ENCODE measurements at places on chromosomes 2 and 18.
A peak's percentile ranks its signal among the peaks of the same experiment; 100 is the strongest.

- no peak for DNase-seq
These were observed 47.6 kb downstream of the HNRNPLL start for GRCh38 chr2:38554973-38555595.

- no peak for DNase-seq
These were observed 385.1 kb upstream of the POU3F3 start for GRCh38 chr2:104468846-104469245.

- no peak for DNase-seq
These were observed 9.4 kb upstream of the GBX2 start for GRCh38 chr2:236177604-236177966.

DNA sequence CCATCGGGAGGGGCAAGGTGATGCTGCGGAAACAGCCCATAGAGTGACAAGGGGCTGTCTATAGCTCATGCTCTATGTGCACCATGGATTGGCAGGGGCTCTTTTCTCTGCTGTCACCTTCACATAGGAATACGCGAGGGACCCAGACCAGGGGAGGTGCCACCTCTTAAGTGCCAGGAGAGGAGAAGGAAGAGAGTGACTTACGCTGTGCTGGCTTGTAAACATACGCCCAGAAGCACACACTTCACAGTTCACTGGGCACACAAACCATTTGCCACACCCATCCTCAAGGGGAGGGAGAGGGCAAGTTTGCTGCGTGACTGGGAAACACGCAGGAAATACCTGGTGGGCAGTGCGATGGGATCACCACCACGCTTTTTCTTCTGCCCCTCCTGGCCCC, 65.1 kb upstream of the GPR45 start:
- DNase-seq: no peak

GRCh38 chr18:58125183-58125582, 81.2 kb downstream of the NEDD4L start:
- DNase-seq: no peak

DNA sequence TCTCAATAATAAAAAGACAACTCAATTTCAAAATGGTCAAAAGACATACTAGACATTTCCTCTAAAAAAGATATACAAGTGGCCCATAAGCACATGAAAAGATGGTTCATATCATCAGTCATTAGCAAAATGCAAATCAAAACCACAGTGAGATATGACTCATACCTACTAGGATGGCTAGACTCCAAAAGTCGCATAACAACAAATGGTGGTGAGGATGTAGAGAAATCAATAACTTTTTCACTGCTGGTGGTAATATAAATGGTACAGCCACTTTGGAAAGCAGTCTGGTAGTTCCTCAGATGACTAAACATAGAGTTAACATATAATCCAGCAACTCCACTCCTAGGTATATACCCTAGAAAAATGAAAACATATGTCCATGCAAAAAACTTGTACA, 242.3 kb upstream of the NOL4 start:
- no peak for DNase-seq

DNA sequence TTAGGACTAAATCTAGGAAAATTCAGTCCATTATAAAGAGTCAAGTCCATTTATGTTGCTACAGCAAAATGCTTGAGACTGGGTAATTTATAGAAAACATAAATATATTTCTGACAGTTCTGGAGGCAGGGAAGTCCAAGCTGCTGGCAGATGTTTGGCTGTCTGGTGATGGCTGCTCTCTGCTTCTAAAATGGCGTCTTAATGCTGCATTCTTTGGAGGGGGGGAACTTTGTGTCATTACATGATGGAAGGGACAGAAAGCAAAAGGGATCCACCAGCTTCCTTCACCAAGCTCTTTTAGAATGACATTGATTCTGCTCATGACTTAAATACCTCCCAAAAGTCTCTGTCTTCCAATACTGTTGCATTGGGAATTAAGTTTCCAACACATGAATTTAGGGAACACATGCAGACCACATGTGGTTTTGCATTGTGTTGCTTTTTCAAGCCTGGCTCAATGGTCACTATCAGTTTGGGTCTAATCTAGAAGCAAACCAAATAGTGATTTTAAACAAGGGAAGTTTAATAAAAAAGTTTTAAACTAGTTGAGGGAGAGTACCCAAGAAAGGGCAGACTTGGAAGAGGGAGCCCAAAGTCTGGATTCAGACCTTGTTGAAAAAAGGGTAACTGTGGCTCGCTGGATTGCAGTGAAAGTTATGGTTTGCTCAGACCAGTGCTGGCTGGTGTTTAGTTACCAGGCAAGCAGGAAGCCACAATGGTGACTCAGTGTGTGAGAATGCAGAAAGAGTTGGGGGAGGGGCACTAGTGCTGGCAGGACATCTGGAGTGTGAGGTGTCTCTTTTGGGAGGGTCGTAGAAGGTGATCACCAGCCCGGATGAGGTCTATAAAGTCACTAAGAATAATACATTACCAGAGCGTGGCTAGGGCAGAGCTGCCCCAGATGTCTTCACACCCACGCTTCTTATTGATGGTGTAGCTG, 30.8 kb downstream of the C18orf54 start:
- peak; percentile 40 for DNase-seq

GRCh38 chr2:137672989-137673552, 291.2 kb upstream of the HNMT start:
- no peak for DNase-seq

DNA sequence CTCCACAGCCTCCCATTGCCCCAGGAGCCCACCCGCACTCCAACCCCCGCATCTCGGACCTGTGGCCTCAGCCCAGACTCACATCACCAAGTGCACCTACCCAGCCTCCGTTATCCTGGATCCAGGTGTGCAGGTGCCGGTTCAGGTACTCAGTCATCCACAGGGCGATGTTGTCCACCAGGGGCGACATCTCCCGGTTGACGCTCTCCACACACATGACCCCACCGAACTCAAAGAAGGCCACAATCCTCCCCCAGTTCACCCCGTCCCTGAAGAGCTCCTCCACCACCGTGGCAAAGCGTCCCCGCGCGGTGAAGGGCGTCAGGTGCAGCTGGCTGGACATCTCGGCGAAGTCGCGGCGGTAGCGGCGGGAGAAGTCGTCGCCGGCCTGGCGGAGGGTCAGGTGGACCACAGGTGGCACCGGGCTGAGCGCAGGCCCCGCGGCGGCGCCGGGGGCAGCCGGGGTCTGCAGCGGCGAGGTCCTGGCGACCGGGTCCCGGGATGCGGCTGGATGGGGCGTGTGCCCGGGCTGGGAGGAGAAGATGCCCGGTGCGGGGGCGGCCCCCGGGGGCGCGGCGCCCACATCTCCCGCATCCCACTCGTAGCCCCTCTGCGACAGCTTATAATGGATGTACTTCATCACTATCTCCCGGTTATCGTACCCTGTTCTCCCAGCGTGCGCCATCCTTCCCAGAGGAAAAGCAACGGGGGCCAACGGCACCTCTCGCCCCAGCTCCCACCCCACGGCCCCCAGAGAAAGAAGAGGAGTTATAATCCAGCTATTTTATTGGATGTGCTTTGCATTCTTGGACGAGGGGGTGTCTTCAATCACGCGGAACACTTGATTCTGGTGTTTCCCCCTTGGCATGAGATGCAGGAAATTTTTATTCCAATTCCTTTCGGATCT, 1.3 kb downstream of the BCL2 start:
- DNase-seq: peak; percentile 67

DNA sequence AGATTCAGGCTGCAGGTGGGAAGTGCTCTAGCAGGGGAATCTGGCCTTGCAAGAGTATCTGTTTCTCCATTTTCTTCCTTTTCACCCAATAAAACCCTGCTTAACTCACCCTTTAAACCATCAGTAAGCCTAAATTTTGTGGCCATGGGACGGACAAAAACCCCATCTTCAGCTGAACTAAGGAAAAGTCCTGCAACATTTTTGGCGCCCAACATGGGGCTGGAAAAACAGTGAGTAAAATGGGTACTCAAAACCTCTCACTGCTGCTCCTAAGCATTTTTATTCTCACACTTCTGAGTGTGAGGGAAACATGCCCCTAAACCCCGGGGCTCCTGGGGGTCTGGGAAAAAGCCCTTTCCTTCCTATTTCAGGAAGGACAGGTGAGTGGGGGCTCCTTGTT, 414.3 kb downstream of the ZNF804A start:
- no peak for DNase-seq

DNA sequence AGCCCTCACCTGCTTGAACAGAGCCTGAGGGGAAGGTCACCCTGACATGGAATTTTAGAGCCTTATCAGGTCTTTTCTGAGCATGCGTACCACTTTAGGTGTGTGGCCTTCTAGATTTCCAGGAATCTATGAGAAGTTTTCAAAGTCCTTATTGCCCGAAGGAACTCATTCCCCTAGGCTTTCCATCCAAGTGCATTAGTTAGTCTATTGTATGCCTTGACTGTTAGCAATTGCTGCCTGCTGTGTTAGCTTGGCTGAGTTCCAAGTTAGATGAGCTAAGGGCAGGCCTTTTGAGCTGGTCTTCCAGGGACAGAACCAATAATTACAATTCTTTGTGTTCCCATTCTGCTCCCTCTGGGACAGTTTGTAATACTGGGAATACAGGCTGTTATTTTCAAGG, 30.8 kb upstream of the PUM2 start:
- DNase-seq: no peak

DNA sequence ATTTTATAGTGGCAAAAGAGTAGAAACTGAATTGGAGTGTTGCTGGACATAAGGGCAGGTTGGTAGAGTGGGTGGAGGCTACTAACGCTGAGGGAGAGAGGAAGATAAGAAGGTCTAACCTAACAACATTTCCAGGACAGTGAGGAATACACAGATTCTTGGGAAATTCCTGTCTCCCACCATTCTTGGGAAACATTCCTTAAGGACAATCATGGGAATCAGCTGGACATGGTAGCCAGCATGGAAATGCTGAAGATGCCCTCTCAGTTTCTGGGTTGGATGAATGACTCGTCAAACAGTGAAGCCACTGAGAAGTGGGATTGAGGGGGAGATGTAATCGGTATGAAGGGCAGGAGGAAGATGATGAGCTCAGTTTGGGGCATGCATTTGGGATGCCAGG, 265.4 kb downstream of the AFF3 start:
- DNase-seq: no peak

- DNase-seq: no peak
These were observed 12.9 kb downstream of the IGFBP2 start for GRCh38 chr2:216646116-216646515.

DNA sequence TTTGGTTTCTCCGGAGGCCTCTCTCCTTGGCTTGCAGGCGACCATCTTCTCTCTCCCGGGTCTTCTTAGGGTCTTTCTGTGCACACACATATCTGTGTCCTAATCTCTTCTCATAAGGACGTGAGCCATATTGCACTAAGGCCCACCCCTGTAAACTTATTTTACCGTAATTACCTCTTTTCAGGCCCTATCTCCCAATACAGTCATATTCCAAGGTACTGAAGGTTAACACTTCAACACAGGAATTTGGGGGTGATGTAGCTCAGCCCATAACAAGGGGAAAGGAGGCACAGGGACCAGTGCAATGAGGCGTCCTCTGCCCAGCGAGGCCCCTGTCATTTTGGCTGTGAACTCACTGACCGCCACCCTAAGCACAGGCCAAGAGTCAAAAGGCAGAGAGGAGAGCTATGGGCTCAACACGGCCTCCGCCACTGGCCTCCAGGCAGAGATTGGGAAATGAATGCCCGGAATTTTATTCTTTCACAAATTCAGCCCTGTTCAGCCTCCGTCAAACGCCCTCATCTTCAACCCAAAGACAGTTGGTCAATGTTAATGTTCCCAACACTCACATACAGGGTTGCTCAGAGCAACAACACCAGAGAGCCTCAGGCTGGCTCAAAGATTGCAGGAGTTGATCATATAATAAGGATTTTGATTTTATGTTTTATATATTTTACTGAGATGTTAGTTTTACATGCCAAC, 15.9 kb upstream of the NMUR1 start:
- peak; percentile 57 for DNase-seq

- no peak for DNase-seq
These were observed 447.8 kb upstream of the SPHKAP start for GRCh38 chr2:228629251-228629650.

- DNase-seq: no peak
These were observed 287.9 kb upstream of the HNMT start for GRCh38 chr2:137676346-137676745.

- no peak for DNase-seq
These were observed 416.3 kb downstream of the LRP1B start for GRCh38 chr2:141714496-141714895.

DNA sequence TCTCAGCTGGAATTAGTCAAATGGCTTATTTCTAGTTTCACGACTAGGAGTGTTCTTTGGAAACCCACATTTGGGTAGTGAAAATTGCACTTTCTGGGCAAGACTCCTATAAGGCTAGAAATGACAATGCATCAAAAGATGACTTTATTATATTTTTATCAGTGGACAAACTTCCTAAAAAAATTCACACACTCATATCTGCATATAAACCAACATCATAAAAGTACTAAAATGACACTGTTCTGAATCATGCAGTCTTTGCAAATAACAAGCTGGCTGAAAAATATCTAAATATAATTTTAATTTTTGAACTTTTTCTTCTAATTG, 17.6 kb downstream of the MXD1 start:
- no peak for DNase-seq

GRCh38 chr2:4967206-4967605, 725.0 kb upstream of the SOX11 start:
- no peak for DNase-seq

DNA sequence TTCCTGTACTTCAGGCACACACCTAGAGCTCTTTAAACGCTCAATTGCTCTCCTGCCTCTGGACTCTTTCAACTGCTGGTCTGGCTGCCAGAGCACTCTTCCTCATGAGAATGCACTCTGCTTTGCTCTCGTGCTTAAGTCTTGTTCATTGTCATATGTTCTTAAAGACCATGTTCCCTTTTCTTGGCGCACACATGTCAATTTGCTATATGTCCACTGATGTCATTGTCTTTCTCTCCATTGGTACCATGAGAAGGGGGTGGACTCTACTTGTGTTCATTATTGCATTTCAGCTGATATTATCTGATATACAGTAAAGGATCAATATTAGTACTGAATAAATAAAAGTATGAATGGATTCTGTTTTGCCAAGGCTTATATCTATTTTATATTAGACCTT, 16.8 kb downstream of the SPHKAP start:
- DNase-seq: no peak

DNA sequence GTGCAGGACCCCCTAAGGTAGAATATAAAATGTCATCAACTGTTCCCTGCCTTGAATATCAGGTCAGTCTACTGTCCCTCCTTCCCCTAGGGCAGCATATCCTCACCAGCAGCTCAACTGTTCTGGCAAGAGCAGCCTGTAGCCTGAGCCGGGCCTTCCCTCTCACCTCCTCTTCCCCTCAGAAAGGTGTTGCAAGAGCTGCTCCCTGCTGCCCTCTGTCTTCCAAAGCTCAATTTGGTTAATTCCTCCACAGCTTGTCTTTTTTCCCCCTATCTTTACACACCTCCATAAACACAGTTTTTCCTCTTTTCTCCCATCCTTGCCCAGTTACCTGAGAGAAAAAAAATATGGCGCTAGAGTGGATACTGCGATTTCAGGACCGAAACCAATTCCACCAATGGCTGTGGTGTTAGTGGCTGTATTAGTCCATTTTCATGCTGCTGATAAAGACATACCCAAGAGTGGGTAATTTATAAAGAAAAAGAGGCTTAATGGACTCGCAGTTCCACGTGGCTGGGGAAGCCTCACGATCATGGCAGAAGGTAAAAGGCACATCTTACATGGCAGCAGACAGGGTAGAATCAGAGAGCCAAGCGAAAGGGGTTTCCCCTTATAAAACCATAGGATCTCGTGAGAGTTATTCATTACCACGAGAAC, 184.7 kb downstream of the MREG start:
- DNase-seq: peak; percentile 75
